Activated T-helper 9 cell treated with anti-CD3 and anti-CD28 coated beads, Interleukin-2, amount 50 U/mL, for 16 hours (primary cell): ENCODE measurements at places on chromosomes 12 and 14.

DNA sequence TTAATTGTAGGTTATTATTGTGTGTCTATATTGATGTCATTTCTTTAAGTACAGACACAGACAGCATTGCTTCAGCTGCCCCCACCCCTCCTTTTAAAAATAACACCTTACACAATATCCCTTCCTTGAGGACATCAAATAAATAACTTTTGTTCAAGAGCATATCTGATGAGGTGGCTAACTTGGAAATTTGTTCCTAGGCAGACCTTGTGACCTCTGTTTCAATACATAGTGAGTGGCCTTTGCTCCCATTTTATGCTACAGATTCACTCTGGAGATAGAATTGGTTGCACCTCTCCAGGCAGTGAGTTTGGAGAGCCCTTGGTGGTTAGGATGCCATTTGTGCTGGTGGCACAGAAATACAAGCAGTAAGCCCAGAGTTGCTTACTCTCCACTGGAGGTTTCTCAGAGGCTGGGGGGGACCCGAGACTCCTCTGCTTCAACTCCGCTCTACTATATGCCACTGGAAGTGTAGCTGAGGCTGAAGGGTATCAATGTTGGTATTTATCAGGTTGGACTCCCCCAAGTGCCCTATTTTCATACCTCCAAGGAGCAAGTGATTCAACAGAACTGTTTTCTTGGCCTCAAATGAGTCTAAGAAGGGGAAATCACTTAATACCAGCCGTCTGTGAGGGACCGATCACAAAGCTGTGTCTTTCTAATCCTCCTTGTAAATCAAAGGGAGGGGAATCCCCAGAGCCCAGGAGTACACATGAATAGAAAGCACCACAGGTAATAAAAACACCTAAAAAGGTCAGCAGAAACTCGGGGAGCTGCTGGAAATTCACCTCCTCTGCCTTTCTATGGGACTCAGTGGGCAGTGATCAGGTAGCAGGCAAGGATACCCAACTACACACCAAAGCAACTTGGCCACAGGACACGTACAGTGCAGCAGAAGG lies 463.1 kb downstream of the RAD51B start:
- peak; percentile 6 for DNase-seq

GRCh38 chr14:71625891-71626701 lies 306.1 kb upstream of the RGS6 start:
- DNase-seq, result no peak

DNA sequence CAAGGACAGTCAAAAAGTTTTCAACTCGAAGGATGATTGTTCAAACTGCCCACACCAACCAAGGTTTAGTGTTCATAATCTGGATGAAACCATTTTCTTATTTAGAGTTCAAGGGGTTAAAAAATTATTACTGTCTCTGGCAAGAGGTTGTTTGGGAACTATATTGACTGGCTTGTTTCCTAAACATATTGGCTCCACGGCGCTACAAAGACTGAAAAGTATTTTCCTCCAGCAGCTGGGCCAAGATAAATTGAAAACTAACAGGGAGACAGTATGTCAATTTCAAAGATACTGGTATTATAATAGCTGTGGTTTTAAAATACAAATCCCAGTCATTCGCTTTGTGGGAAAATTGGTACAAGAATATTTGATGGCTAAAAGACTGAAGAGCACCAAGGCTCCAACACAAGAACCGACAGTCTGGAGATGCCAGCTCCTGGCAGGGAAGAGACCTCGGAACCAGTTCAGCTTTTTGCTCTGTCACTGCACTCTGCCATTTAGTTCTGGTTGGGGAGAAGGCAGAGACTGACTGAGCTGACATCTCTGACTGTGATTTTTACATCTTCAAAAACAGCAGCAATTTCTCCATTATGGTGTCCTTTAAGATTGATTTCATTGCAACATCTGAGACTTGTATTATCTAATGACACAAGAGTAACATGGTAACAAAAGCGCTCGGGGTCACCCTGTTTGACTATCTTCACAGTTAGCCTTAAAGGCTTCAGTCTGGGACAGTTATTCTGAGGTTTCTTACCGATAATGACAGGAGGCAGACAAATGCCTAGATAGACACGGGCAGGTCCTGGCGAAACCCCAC lies 62.0 kb downstream of the ST8SIA1 start:
- no peak for DNase-seq

- DNase-seq, result no peak
Observed at GRCh38 chr12:57250956-57251355, at the start of gene STAC3. Gene STAC3 (minus strand): TSS chr12:57251187. CDS start chr12:57249636, 1,551 bp downstream.

- no peak for DNase-seq
Observed at GRCh38 chr12:132456186-132456943, 33.6 kb upstream of the FBRSL1 start.

DNA sequence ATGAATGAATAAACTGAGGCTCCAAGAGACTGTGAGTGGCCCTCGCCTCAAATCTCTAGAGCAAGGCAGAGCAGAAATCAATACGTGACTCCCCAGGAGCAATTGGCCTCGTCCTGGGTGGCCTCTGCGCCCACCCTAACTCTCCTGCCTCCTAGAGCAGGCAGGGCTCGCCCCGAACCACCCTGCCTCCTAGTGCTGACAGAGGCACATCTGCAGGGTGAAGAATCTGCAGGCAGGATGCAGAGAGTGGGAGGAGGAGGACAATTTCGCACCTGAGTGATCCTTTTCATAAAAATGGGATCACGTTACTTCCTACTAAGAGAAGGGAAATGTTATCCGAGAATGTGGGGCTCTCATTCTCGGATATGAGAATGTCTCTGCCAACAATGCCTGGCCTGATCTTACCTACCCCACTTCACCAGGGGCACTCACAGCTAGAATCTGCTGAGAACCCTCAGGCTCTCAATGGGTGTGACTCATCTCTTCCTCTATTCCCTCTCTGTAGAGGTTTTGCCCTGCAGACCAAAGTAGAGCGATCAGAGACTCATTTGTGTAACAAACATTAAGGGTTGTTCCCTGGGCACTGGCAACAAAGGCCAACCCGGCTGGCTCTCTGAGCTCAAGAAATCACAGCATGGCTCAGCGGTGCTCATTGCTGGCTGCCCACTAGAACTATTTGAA lies 61.7 kb upstream of the BCL2L14 start:
- DNase-seq, result peak; percentile 48

DNA sequence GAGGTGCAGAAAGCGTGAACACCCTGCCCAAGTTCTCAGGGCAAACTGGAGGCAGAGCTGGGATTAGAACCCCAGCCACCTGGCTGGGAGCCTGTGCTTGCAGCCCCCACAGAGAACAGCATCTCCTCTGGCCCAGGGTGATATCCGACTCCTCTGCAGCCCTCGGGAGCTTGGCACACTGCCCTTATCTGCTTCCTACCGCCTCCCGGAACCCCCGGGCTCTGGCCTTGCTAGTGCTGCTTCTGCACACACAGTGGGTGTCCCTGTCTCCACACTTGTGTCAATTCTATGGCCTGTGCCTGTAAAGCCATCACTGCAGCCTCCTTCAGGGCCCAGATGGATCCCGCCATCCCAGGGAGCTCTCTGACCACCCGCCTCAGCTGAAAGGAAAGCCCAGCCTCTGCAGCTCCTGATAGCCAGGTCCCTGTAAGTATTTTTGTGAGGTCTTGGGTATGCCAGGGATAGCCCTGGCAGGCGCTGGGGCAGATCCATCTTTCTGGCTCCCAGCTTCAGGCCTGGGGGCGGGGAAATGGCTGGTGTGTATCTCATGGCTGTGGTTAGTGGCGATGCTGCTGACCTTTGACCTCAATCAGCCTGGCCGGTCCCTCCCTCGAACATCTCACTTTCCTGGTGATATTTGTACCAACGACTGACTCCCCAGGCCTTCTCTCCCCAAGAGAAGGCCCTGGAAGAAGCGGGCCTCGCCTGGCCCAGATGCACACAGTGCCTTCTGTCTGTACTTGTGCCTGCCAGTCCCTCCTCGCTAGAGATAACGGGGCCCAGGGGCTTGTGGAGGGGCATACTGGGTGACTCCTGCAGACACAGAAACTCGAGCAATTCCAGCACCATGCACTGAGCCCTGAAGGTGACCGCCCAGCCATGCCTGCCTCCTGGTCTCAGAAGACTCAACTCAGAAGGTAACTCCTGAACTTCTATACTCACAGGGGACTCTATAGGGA lies 183.8 kb downstream of the CALM1 start:
- DNase-seq, result no peak

DNA sequence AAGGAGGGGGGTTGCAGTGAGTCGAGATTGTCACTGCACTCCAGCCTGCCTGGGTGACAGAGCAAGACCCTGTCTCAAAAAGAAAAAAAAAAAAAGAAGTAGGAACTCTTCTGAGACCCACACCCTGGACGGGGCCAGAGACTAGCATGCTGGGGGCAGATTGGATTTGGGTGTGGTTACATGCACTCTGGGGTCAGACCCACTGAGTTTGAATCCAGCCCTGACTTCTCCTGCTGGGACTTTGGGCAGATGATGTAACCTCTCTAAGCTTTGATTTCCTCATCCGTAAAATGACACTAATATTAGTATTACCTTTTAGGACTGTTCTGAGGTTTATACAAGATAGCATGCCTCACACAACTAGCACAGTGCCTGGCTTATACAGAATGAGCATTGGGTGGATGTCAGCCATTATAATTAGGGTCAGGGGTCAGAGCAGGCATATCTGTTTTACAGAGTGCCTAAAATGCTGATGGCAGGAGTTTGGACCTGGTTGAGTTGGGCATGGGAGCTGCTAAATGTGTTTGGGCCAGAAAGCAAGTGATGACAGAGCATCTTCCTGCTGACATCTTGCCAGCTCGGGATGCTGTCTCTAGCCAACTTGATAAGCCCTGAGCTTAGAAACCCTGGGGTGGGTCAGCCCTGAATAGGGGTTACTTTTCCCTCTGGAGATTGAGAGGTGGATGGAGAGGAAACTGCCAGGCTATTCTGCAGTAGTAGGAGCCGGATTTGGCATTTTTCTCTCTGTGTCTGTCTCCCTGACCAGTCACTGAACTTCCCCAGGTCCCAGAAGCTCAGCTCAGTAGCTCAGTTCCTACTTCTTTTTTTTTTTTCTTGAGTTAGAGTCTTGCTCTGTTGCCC lies 15.5 kb downstream of the TPCN1 start:
- no peak for DNase-seq

DNA sequence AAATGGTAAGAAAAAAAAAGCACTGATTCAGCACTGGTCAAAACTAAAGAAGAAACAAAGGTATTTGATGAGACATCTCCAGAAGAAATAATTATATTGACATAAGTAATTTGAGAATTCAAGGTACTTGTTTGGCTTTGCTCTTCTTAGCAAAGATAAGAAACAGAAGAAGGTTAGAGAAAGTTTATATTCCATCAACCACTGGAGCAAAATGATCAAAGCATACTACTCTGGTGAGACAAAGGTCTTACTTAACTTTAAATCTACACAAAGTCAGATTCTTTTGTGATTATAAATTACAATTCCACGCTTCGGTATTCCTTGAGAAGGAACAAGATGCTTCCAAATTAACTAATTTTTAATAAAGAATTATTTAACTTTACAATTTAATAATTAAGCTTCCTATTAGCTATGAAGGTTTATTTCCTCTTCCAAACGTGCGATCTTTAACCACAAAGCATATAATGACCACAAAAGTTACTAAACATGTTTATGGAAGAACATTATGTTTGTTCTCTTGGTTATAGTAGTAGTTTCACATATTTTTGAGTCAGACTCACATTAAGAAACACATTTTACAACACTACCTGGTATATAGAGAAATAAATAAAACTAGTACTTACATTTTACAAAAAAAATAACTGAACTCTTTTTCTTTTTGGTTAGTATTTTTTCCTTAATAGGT lies 53.4 kb downstream of the METTL25 start:
- DNase-seq, result no peak
